ENCODE measurements at places on chromosomes 4 and X. TPM values are rescaled to one million over a fixed set of nuclear protein-coding genes. Genes with fewer than 3 reads are reported as not detected.
A peak's percentile ranks its signal among the peaks of the same experiment; 100 is the strongest.

SMR3B gene
- polyA plus RNA-seq, result not detected

- no peaks in the 10 kb centered on the region for H3K36me3 ChIP-seq
- H3K27me3 ChIP-seq, result no peaks in the 10 kb centered on the region
- H3K4me3 ChIP-seq, result no peak overlapping the region
- H3K4me1 ChIP-seq, result peaks cover 40% of the 10 kb centered on the region
- H3K27ac ChIP-seq, result no peak overlapping the region
Observed at GRCh38 chr4:90444904-90445303, 317.7 kb downstream of the CCSER1 start.

DNA sequence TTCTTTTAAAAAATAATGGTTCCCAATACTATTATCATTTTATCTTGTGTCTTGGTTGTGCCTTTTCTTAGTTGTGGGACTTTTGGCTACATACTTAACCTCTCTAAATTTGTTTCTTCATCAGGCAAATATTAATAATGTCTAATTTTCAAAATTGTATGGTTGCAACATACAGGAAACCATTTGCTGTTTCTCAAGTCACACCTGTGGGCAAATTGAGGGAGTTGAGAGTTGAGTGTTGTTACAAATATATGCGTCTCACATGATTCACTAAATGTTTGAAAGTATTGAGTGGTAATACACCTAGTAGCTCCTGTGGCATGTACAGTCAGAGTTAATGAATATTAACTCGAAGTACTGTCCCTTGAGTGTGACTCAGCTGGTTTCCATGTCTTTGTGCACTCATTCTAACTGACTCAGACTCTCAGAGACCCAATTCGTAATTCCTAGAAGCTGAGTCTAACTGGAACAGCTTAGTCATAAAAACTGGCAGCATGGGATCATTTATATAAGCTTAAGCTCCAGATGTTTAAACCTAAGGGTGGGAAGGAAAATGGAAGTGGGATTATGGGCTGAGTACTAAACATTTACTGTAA lies 802.4 kb downstream of the TRIML1 start:
- H3K36me3 ChIP-seq, result no peaks in the 10 kb centered on the region
- no peak overlapping the region for H3K4me3 ChIP-seq
- DNase-seq, result peak; percentile 5
- H3K27ac ChIP-seq, result no peak overlapping the region
- no peaks in the 10 kb centered on the region for H3K4me1 ChIP-seq
- H3K27me3 ChIP-seq, result no peaks in the 10 kb centered on the region

SLC2A9 gene
- polyA plus RNA-seq, result 43.5 TPM

SHISA3 gene
- polyA plus RNA-seq, result not detected

TMEM47 gene
- 0.10 TPM for polyA plus RNA-seq

DNA sequence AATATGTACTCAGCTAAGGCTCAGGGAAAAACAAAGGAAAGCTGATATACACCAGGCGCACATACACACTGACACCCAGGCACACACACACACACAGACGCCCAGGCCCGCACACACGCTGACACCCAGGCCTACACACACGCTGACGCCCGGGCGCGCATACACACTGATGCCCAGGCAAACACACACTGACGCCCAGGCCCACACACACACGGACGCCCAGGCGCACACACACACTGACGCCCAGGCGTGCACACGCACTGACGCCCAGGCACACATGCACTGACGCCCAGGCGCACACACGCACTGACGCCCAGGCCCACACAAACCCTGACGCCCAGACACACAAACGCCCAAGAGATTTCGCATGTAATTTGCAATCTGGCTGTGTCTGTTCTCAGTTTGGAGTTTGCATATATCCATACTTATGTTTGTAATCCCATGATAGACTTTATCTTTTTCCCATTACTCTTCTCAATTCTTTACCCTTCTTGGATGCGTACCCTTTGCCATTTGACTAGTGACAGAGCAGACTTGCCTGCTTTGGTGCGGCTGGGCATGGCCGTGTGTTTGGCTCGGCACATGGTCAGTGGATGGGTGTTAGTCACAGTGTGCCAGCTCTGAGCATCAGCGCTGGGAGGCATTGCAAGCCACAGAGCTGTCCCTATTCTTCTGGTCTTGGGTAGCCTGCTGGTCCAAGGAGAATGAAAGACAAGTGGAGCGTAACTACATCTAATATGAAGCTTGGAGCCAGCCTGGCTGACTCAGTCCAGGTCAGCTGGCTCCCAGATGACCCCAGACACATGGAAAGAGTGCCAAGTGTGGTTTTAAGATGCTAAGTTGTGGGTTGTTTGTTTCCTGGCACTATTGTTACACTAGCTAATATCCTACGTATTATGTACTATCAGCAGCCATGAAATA lies 632.4 kb upstream of the ZFP42 start:
- H3K36me3 ChIP-seq, result no peaks in the 10 kb centered on the region
- no peaks in the 10 kb centered on the region for H3K4me1 ChIP-seq
- no peak overlapping the region for H3K4me3 ChIP-seq

DNA sequence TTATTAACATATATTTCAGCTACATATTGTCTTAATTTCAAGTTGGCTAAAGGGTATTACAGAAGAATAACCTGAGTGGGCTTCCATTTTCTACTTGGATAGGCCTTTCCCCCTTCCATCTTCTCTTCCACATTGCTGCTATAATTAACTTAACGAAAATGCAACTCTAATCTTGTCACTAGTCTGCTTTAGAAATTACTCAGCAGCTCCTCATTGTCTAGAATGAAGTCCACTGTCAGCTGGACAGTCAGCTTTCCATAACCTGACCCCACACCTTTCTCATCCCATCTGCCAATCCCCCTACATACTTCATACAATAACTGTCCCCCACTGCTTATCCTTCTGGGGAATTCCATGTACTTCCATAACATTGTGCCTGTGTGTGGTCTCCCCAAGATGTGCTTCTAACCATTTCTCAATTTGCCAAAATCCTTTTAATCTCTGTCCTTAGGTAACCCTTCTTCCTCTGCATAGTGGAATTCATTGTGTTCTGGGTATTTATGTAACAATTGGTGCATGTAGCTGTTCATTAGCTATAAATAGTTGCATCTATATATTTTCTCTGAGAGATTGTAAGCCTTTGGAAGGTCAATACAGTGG lies 4.8 kb downstream of the MND1 start:
- no peak overlapping the region for H3K4me3 ChIP-seq
- H3K27me3 ChIP-seq, result no peaks in the 10 kb centered on the region
- DNase-seq, result no peak
- peaks cover 5% of the 10 kb centered on the region for H3K4me1 ChIP-seq
- no peaks in the 10 kb centered on the region for H3K36me3 ChIP-seq
- no peak overlapping the region for H3K27ac ChIP-seq

DNA sequence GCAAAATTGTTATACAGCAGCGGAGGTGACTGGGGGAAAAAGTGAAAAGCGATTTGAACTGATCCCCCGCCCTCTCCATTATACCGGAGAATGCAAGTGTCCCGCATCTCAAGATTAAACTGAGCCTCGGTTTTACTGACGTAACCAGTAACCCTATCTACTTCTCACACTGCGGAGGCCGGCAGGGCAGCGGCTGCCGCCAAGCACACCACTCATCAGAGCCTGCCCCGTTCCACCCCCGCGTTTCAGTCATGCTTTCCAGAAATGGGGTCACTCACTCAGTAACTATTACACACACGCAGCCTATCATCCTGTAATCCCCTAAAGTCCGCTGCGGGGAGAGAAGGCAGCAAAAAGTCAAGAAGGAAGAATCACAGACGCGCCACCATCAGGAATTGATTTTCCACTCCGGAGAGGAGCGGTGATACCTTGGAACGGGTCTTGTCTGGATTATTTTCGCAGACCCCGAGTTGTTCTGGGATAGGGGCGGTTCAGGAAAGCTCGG lies 1.4 kb downstream of the RPS6KA3 start:
- peaks cover 5% of the 10 kb centered on the region for H3K4me1 ChIP-seq
- peak overlapping the region; percentile 78 for H3K4me3 ChIP-seq
- no peaks in the 10 kb centered on the region for H3K27me3 ChIP-seq
- H3K27ac ChIP-seq, result peak overlapping the region; percentile 84
- H3K36me3 ChIP-seq, result no peaks in the 10 kb centered on the region
- no peak for DNase-seq

GRCh38 chr4:184292877-184293276 lies 75.2 kb upstream of the ENPP6 start:
- DNase-seq, result no peak
- no peak overlapping the region for H3K4me3 ChIP-seq
- H3K4me1 ChIP-seq, result peaks cover 5% of the 10 kb centered on the region
- H3K36me3 ChIP-seq, result no peaks in the 10 kb centered on the region
- H3K27me3 ChIP-seq, result no peaks in the 10 kb centered on the region

DNA sequence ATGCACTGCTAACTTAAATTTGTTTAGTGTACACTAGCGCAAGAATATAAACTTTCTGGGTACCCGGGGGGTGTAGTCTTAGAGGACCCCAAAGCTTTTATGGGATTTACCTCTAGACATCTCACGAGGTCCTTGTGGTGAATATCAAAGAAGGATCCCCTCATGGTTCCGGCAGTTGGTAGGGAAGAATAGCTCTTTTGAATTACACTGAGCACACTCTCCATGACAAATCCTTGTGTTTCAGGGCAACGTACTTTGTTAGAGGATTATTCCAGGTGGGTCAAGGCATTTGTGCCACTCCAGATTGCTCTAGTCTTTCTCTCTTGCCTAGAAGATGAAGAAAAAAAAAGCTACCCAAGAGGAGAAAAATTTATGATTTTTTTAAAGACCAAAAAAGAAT lies 387.6 kb downstream of the PDHA2 start:
- H3K27ac ChIP-seq, result no peak overlapping the region
- H3K27me3 ChIP-seq, result no peaks in the 10 kb centered on the region
- H3K4me1 ChIP-seq, result no peaks in the 10 kb centered on the region
- DNase-seq, result no peak
- H3K4me3 ChIP-seq, result no peak overlapping the region
- H3K36me3 ChIP-seq, result no peaks in the 10 kb centered on the region

GRCh38 chrX:1535241-1536041 lies 1.5 kb downstream of the P2RY8 start:
- H3K36me3 ChIP-seq, result no peaks in the 10 kb centered on the region
- no peak for DNase-seq
- H3K27me3 ChIP-seq, result no peaks in the 10 kb centered on the region
- no peak overlapping the region for H3K27ac ChIP-seq

PSAPL1 gene
- 0.05 TPM for polyA plus RNA-seq

GRCh38 chrX:53000447-53001135 lies 42.3 kb upstream of the FAM156A start:
- no peaks in the 10 kb centered on the region for H3K27me3 ChIP-seq
- H3K4me3 ChIP-seq, result no peak overlapping the region
- DNase-seq, result no peak
- no peaks in the 10 kb centered on the region for H3K4me1 ChIP-seq
- H3K36me3 ChIP-seq, result no peaks in the 10 kb centered on the region

DNA sequence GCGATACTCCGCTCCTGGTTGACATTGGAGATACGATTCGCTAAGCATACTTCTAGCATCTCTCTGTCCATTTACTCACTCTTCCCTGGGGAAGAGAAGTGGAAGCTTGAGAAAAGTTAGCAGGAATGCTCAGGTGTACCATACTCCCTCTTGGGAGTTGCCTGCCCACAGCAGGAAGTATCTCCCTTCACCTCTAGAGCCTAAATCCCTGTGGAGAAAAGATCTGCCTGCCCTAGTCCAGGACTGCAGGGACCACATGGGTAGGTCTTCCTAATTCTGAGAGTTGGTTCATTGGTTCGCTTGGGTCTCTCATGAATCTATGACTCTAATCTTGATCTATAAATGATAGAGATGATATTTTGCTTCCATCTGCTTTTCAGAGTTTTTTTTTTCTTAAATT lies 26.3 kb upstream of the MAPK10 start:
- H3K27me3 ChIP-seq, result no peaks in the 10 kb centered on the region
- peaks cover 1% of the 10 kb centered on the region for H3K4me1 ChIP-seq
- H3K36me3 ChIP-seq, result no peaks in the 10 kb centered on the region
- H3K27ac ChIP-seq, result no peak overlapping the region
- no peak for DNase-seq
- no peak overlapping the region for H3K4me3 ChIP-seq

DNA sequence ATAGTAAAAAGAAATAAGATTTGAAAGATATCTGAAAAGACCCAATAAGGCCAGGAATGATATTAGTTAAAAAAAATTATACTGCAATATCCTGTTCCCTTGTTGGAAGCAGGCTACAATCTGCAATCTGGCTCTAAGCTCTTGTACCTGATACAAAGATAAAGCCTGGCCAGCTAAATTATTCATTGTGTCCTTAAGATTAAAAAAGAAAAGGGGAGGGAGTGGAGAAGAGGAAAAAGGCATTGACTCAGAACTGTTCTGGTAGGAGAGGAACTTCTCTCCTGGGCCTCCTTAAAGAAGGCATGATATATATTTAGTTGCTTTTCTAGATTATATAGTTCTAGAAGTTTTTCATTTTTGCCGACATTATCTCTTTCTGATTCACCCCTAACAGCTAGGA lies 46.7 kb downstream of the IRF2 start:
- no peak overlapping the region for H3K27ac ChIP-seq
- H3K4me3 ChIP-seq, result no peak overlapping the region
- no peak for DNase-seq
- peaks cover 4% of the 10 kb centered on the region for H3K36me3 ChIP-seq
- no peaks in the 10 kb centered on the region for H3K27me3 ChIP-seq

GRCh38 chr4:77176640-77177039 lies 19.6 kb downstream of the CCNG2 start:
- H3K27ac ChIP-seq, result peak overlapping the region; percentile 29
- H3K4me3 ChIP-seq, result no peak overlapping the region
- H3K36me3 ChIP-seq, result no peaks in the 10 kb centered on the region
- DNase-seq, result no peak
- peaks cover 57% of the 10 kb centered on the region for H3K4me1 ChIP-seq

CPE gene
- polyA plus RNA-seq, result 3.8 TPM

GRCh38 chr4:2691313-2691712 lies 64.8 kb downstream of the TNIP2 start:
- H3K27ac ChIP-seq, result no peak overlapping the region
- H3K4me3 ChIP-seq, result no peak overlapping the region
- no peaks in the 10 kb centered on the region for H3K27me3 ChIP-seq
- no peaks in the 10 kb centered on the region for H3K4me1 ChIP-seq
- no peak for DNase-seq

Measured in keratinocyte (primary cell).